RPMI8226 (cell line): ENCODE measurements at places on chromosomes 3 and 15.

DNA sequence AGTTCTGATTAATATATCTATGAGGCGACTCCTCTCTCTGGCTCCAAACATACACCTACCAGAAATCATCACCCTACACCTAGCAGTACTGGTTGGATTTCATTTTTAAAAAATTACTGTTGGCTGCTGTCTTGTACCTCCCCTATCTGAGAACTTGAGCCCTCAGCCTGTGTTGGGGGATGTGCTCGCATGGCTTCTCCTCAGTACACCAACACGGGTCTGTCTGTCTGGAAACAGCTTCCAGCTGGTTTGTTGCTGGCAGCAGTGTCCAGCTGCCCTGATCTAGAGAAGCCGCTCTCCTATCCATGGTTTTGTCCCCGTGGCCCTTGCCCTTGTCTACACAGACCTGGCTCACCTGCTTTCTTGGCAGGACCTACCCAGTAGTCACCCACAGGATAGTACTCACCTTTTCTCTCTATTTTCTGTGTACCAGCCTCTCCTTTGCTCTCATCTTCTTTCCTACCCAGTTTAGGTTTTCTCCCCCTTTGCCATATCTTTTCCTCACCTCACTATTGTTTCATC is 43.2 kb upstream of the NEDD4 start:
- DNase-seq = no peak

- no peak for DNase-seq
Measured at GRCh38 chr15:42457445-42458442, 33.2 kb downstream of the ZNF106 start.

DNA sequence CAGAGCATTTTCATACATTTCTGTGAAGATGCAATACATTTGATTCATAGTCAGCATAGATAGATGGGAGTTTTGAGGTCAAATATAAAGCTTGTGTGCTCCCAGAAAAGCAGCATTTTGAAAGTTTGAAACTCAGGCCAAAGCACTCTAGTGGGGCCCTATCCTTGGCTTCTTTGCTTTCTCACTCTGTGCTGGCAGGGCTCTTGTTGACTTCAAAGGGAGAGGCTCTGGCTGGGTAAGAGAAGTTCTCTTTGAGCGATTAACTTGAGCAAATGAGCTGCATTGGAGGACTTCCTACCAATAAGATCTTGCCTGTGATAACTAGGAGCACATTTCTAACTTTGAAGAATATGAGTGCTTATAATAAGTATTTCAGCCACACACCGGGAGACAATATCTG is 214.0 kb upstream of the RARB start:
- no peak for DNase-seq

DNA sequence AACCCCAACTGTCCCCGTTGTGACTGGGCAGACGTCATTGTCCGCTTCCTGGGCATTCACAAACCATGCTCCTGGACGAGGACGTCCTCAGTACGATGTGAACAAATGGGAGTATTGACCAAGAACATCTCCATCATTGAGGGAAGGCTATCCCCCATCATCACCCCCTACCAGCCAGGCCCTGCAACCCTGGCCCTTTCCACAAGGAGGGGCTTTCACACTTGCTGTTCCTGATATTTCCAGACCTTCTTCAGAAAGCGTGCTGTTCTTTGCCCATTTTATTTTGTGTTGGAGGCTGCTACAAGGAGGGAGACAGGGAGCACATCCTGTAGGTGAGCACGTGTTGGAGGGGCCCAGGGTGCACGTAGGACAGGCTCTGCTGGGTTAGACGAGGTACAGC is 277.0 kb upstream of the LRRC3B start:
- DNase-seq = no peak
